ENCODE measurements at places on chromosomes 7 and 10.

- DNase-seq: no peak
These were observed 361.8 kb upstream of the MGMT start for GRCh38 chr10:129105266-129105665.

DNA sequence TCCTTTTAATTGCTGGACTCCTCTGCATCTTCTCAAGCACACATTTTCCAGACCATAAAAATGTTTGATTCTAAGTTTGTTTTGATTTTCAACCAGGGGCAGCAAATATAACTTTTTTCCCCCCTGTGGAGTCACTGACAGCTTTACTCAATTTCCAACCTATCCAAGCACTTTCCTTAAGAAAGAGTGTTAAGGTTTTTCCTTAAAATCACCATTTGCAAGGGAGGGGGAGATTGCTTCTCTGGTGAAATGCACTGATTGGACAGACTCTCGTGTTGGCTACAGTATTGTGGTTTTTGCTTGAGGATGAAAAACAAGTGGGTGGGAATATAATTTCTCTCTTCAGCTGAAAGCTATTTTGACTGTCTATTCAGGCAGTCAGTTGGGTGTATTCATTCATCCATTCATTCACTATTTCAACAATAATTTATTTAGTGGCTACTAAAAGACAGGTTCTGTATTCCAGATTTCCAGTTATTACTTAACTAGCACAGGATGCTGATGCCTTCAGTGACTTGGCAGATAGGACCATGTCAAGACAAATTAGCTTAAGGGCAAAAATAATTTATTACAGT lies 146.3 kb downstream of the BAMBI start:
- DNase-seq: no peak

- no peak for DNase-seq
These were observed 462 bp downstream of the KIAA1549 start for GRCh38 chr7:138980563-138981291.

GRCh38 chr7:66033471-66034385 lies 41.9 kb upstream of the ASL start:
- no peak for DNase-seq

DNA sequence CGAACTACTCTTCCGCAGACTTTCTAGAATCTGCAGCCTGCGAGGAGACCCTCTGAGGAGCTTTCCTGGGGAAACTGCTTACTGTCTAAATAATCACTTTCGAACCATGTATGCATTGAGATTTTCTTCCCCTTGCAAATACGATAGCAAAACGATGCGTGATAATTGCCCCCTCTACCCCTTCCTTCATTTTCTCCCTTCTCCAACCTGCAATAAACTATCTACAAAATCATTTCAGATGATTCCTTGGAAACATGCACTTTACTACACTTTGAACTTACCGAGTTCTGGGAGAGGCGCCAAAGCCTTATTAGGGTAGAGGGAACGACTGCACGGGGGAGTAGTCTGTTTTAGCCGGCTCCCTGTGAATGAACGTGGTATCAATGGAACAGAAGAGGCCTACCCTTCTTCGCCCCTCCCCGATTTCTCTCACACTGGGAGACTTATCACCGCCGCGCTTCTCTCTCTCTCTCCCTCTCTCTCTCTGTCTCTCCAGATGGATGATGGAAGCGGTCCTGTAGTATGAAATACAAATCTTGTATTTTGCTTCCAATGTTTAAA lies at the start of gene FGFBP3:
Gene FGFBP3 (minus strand): TSS at position 370 of the 561 bp plus-strand sequence. CDS start 517 bp downstream, outside the sequence.
- no peak for DNase-seq

DNA sequence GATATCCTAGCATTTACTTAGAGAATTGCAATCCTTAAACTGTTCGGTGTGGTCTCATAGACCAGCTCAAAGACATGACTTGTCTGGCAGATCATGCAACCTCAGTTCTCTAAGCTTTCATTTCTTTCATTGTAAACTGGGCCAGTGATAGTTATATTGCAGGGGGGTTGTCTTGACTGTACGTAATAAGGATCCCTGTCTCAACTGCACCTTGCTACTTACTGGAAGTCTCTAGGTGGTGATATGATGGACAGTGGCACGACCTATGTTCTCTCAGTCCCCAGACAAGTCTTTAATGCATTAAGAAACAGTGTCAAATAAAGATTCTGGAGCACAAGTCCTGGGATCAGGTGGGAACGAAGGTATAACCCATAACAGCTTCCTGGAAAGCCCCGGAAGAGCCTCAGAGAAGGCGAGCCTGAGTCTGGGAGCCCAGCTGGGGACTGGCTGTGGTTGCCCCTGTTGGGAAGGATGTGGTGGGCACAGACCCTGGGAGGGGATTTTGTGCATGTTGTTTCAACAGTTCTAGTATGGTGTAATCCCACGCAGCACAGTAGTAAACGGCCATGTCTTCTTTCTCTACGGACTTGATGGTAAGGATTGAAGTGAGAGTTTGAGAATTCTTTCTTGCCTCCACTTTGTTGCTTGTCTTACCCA lies 26.0 kb upstream of the TARP start:
- DNase-seq: no peak
